ENCODE measurements at places on chromosomes 7 and 10.

GRCh38 chr7:2804227-2804763 lies 39.8 kb downstream of the GNA12 start:
- DNase-seq, result no peak

DNA sequence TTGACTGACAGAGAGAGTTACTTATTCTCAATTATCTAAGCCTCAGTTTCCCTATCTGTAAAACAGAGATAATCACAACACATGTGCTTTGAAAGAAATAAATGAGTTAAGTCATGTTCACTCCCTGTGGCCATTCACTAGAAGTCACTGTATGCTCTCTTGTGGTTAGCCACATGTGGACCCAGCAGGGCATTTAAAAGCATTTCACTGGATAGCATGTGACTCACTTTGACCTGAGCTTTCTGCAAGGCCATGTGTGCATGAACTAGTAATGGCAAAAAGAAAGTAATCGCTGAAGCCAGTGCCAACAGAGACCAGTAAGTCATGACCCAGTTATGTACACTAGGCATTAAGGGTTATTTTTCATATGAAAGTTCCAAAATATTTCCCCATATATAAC lies 557.0 kb upstream of the IGFBP3 start:
- DNase-seq, result no peak

DNA sequence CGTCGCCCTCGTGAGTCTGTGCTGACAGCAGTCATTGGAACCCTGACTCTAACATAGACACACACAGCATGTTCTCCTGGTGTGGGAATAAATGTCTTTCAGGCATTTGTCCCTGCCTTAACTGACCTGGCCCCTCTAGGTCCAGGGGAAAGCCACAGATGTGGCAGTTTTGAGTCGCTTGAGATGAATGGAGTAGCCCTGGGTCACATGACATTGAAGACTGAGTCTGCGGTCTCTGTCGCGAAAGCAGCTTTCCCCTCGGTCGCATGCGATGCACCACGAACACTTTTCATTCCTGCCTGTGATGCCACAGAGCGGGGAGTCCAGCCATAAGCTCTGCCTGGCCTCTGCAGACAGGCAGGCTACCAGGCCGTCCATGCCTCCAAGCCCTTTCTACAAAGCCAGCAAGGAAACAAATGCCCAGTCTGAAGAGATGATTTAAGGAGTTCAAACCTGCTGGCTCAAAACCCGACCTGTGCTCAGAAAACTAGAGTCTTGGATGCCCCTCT lies 172.3 kb downstream of the WDR37 start:
- no peak for DNase-seq

GRCh38 chr10:90859321-90859751 lies 1.5 kb upstream of the HTR7 start:
- DNase-seq, result no peak

GRCh38 chr7:11485636-11486035 lies 346.4 kb downstream of the THSD7A start:
- no peak for DNase-seq

DNA sequence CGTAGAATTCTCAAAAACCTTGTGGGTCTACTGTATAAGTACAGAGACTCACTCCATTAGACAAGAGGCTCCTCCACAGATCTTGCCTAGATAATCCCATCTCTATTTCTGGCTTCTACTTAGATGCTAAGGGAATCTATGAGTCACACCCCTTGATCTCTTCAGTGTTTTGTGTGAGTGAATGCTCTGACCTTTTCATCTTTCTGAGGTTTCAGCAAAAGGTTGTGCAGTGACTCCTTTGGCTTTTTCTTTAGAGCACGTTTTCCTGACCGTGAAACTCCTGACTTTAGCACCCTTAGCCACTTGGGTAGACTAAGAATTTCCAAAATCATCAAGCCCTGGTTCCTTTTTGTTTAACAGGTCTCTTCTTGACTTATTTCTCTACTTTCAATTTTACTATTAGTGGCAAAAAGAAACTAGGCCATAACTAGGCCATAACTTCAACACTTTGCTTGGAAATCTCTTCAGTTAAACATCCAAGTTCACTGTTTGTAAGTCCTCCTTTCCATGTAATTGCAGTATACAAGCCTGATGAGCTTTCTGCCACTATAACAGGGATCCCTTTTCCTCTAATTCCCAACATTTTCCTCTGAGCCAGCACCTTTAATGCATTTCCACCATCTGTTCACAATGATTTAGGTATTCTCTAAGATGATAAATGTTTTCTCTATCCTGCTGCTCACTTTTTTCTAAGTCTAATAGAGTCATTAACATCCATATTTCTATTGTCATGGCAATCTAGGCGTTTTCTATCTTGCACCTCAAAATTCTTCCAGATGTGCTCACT lies 19.4 kb downstream of the COPG2 start:
- no peak for DNase-seq

GRCh38 chr10:75404815-75405597 lies 3.4 kb upstream of the ZNF503 start:
- DNase-seq, result no peak

Measured in B cell (primary cell).